IPS DF 6.9 (cell line): ENCODE measurements at places on chromosomes 2 and 18.

DNA sequence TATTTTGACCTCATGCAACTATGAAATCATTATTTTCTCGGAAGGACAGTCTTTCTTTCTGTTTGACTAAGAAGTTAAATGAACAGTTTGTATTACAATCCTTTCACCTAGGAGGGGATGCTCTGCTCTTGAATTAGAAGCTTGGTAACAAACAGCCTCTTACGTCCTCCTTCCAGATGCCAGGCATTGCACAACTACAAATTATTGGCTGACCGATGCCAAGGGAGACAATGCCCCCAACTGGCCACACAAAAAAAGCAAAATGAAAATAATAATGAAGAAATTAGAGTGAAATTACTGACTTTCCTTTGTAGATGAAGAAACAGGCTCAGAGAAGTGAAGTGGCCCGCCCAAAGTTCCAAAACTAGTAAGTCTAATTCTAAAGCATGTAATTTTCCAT, 177.9 kb downstream of the CYRIA start:
- DNase-seq = no peak

DNA sequence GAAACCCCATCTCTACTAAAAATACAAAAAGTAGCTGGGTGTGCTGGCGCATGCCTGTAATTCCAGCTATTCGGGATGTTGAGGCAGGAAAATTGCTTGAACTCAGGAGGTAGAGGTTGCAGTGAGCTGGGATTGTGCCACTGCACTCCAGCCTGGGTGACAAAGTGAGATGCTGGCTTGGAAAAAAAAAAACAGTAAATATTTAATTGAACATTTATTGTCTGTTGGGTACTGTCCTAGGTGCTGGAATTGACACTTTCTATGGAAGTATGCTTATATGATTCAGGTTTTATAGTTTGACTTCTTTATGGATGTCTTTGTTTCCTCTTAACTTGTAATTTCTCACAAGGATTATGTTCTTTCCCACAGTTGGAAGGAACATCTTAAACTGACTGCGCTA, 633.1 kb upstream of the SETBP1 start:
- no peak for DNase-seq

- no peak for DNase-seq
Measured at GRCh38 chr18:24704946-24705630, 244.7 kb downstream of the HRH4 start.

- no peak for DNase-seq
Measured at GRCh38 chr18:3427944-3428343, 22.0 kb upstream of the TGIF1 start.

DNA sequence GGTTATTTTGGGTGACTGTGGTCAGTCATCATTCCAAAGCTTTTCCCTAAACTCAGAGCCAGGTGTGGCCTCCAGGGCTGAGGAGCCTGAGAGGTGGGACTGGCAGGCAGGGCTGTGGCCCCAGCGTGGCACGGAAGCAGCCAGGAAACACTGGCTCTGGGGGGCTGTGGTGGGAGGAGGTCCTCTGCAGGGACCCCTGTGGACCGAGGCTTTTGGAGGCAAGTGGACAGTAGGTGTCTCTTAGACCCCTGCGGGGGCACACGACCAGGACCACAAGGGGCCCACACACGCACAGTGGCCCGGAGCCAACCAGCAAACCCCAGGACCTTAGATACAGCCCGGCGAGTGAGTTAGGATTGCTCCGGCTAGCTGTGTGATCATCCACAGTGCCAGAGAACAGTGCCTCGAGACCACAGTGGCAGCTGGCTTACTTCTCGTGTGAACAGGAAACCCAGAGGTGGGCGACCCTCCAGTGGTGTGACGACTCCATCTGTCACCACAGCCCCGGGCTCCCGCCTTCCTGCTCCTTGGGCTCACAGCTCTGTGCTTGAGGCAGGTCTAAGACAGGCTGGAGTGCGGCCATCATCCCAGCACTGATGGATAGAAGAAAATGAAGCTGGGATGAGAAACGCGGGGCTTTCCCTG, 1.6 kb upstream of the RTP5 start:
- DNase-seq = no peak

DNA sequence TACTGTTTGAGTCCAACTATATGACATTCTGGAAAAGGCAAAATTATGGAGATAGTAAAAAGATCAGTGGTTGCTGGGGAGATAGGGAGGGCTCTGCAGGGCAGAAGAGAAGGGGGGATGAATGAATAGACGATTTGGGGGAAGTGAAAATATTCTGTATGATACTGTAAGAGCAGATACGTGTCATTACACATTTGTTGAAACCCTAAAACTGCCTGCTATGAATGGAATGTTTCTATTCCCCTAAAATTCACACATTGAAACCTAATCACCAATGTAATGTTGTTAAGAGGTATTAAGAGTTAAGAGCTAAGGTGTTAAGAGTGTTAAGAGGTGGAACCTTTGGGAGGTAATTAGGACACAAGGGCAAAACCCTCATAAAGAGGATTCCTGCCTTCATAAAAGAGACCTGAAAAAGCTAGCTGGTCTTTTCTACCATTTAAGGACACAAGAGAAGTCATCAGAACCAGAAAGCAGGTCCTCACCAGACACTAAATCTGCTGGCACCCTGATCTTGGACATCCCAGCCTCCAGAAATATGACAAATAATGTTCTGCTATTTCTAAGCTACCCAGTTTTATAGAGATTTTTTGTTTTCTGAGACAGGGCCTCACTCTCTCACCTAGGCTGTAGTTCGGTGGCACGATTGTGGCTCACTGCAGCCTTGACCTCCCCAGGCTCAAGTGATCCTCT, 76.2 kb downstream of the ATAD2B start:
- no peak for DNase-seq

- DNase-seq = no peak
Measured at GRCh38 chr18:13173578-13174145, 44.9 kb upstream of the LDLRAD4 start.

GRCh38 chr2:222545823-222546795, 109.8 kb downstream of the FARSB start:
- DNase-seq = no peak

DNA sequence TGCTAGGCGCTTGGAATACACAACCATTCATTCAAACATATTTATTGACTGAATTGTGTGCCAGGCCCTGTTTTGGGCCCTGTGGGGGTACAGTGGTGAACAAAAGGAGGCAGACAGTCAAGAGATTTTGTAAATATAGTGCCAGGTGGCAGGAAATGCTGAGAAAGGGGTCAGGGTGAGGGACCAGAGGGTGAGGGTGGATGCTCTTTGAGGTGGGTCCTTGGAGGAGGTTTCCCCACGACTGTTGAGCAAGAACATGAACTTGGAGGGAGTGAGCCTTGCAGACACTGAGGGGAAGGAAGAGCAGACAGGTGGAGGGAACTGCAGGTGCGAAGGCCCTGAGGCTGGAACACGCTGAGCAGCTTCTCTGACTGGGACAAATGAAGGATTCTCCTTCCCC, 40.7 kb downstream of the ODC1 start:
- no peak for DNase-seq

DNA sequence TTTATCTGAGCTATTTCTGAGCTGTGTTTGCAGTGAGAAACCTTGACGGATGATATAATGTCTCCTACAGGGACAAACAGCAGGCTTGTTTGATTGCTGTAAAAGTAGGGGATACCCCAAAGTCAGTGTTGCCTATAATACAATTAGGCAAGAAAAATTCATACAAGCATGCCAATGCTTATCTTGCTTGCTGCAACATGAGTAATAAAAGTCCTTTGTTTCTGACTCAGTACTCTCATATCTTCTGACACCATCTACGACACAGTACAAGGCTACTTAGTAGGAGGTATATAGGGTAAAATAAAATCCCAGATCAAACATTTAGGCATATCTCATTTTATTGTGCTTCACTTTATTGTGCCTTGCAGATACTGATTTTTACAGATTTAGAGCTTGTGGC, 33.0 kb downstream of the ERBB4 start:
- DNase-seq = no peak

DNA sequence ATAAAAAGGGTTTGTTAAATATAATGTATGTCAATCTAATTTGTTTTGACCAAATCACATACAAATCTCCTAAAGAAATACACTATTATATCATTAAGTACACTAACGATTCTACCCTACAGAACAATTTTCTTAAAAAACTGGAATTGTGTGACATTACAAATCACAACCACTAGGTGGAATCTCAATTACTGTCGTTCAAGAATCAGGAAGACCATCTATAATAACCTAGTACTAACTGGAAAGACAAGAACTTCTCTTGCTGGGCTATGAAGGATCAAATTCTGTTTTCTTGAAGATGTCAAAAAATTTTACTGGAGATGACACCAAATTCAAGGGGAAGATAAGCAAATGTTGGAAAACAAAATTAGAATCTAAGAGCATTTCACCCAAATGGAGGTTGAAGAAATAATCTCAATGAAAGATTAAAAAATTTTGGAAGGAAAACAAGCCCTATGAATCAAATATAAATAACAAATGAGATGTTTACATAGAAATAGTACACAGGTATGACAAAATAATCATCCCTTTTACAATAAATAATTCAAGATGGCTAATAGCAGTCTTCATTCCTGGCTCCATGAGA, 110.9 kb downstream of the STK39 start:
- DNase-seq = no peak

- DNase-seq = no peak
Measured at GRCh38 chr2:200909958-200910357, 20.8 kb downstream of the NIF3L1 start.

DNA sequence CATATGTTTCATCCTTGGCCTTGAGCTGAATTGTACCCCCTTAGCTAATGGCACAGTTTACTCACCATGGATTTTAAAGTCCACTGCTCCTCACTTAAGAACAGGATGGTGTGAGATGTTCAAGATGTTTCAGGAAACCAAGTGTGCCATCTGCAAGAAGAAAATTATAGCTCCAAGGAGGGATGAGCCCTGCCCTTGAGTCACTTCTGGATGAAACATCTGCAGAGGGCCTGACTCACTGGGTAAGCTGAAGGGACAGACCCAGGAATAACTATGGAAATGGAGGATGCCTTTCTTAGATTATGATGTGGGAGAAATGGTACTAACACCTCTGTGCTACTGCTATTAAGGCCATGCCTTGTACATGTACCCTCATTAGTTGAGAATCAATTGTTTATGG, 6.4 kb downstream of the MARS2 start:
- no peak for DNase-seq

DNA sequence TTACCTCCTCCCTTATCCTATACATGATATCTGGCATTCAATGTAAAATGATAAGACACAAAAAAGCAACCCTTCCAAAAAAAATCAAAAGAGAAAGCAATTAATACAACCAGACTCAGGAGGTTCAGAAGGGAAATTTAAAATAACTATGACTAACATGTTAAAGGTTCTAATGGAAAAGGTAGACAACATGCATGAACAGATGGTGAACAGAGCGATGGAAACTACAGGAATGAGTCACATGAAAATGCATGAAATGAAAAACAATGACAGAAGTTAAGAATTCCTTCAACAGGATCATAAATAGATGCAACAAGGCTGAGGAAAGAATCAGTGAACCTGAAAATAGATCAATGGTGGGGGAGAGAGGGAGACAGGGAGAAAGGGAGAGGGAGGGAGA, 26.1 kb upstream of the ERCC3 start:
- DNase-seq = no peak

- no peak for DNase-seq
Measured at GRCh38 chr2:222656526-222657446, 894 bp upstream of the FARSB start.

- DNase-seq = no peak
Measured at GRCh38 chr2:105924271-105924670, 179.6 kb downstream of the NCK2 start.

DNA sequence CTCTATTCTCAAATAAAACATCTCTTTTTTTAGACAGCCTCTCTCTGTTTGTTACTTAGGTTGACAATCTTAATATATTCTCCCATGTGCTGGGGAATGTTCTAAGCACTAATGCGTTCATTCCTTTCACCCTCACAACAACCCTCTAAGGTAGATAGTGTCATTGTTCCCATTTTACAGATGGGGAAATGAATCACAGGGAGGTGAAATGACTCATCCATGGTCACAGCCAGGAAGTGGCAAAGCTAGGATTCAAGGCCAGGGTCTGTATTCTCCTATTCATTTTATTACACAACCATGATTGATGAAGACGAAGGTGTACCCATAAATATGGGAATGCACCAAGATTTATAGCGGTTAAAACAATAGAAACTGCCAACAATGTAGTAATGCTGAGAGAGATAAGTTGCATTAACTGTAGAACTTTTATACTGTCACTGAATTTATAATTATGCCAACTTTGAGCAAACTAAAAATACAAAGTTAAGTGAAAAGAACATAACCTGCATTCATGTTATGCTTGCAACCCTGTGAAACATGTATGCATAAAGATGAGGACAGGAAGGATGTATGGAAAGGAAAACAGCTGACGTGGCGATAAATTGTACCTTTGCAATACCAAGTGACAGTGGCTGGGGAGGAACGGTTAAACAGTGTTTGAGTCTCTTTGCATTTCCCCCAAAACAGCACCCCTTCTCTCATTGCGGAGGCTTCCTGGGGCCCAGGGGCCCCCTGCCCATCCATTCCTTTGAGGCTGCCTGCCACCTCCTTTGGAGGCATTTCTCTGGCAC, 257.7 kb upstream of the AGAP1 start:
- no peak for DNase-seq

- no peak for DNase-seq
Measured at GRCh38 chr2:184339966-184340365, 258.4 kb upstream of the ZNF804A start.

GRCh38 chr2:176388861-176389260, 119.6 kb downstream of the MTX2 start:
- DNase-seq = no peak

DNA sequence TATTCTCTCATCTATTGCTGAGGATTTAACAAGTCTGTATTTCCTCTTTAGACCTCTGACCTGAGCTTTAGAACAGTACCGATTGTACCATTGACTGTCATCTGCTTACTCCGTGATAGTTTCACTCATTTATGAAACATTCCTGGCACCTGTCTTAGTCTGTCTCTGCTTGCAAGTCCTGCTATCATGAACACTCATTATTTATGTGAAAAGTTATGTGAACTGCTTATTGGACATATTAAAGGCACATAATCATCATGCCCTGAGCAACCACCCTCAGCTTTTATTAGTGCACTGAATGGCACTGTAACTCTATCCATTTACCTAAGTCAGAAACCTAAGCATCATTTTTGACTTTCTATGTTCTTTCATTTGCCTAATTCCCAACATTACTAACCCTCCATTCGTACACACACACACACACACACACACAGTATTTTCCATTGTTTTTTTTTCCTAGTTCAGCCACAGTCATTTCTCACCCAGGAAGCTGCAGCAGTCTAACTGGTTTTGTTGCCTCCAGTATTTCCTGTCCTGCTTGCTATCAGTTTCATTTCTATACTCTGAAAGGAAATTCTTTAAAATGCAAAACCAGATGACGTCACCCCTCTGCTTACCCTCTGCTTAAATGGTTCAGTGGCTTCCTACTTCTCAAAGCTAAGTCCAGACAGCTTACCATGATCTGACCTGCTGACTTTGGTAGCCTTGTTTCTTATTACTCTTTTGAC, 146.1 kb downstream of the HAUS1 start:
- DNase-seq = no peak

GRCh38 chr18:47187721-47188120, 11.6 kb upstream of the IER3IP1 start:
- no peak for DNase-seq

GRCh38 chr2:9592699-9593098, 37.1 kb upstream of the ADAM17 start:
- no peak for DNase-seq
